ENCODE measurements at places on chromosomes 11 and 22. TPM values are rescaled to one million over a fixed set of nuclear protein-coding genes. Genes with fewer than 3 reads are reported as not detected.

DNA sequence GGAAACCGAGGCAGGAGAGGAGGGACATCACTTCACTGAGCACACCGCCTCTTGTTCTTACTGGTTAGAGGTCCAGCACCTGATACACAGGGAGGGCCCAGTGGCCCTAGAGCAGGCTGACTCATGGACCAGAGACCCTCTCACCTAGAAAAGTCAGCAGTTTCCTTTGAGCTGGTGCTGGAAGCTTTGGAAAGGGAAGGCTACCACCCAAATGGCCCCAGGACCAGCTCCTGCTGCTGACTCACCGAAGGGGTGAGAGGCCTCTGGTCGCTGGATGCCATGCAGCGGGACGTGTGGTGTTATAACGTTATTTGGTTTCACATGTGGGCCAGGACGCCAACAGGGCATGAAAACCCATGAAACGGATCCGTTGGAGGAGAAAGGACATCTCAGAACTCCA is 3.8 kb downstream of the NADSYN1 start:
- no peak for DNase-seq

- DNase-seq, result no peak
Measured at GRCh38 chr11:121241343-121242211, 51.0 kb upstream of the SC5D start.

Gene SEC14L6
- not detected for total RNA-seq

- DNase-seq, result no peak
Measured at GRCh38 chr22:48376428-48376827, 1451.2 kb downstream of the BRD1 start.

DNA sequence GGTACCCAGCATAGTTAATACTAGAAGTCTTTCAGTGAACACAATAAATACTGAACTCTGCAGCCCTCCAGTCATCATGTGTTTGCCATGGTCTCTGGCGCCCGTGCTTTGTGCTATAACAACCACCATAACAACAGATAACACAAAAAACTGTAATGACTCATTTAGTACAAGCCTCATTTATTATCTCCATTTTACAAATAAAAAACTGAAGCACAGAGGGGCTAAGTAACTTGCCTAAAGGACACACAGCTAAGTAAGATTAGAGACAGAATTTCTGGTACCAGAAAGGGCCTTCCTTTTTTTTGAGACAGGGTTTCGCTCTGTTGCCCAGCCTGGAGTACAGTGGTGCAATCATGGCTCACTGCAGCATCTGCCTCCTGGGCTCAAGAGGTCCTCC is 19.5 kb downstream of the RBFOX2 start:
- DNase-seq, result peak; percentile 63

Gene KRTAP5-10
- total RNA-seq, result not detected

DNA sequence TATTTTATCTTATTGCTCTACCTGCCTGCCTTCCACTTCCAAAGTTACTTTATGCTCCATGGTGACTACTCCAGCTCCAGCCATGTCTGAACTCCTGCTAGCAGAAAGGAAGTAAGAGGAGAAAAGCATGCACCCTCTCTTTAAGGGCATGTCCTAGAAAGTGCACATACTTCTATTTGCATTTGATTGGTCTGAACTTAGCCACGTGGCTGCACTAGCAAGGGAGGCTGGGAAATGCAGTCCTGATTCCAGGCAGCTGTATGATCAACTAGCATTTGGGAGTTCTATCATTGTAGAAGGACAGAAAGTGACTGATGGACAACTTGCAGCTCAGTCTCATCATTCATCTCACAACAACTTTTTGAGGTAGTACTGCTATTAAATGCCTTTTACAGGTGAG is 515.7 kb downstream of the BUD13 start:
- DNase-seq, result no peak

Gene BRD1
- total RNA-seq, result 10.8 TPM

Gene APOBEC3H
- not detected for total RNA-seq

Gene NELL1
- not detected for total RNA-seq

DNA sequence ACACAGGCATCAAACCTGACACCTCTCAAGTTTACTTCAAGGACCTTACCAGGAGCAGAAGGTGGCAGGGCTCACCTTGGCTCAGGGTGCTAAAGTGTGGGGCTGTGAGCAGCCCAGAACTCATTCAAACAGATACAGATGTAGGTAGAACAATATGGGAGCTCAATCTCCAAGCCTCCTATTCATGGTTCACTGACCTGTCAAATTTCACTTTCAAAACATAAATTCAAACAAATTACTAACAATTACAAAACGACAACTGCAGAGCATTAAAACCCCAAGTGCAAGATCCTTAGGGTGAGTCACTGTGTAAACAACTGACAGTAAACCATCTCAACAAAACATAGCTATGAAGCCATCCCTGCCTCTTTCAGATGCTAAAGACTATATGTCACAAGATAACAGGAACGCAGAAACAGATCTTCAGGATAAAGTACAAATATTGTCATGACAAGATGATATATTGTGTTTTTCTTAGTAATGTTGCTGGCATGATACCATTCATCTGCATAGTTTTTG is 303.5 kb upstream of the ANO3 start:
- DNase-seq, result peak; percentile 57

- DNase-seq, result no peak
Measured at GRCh38 chr11:106477776-106478175, 400.3 kb downstream of the AASDHPPT start.

Gene FOLH1
- not detected for total RNA-seq

- DNase-seq, result no peak
Measured at GRCh38 chr22:37746366-37747079, 49.7 kb downstream of the TRIOBP start.

DNA sequence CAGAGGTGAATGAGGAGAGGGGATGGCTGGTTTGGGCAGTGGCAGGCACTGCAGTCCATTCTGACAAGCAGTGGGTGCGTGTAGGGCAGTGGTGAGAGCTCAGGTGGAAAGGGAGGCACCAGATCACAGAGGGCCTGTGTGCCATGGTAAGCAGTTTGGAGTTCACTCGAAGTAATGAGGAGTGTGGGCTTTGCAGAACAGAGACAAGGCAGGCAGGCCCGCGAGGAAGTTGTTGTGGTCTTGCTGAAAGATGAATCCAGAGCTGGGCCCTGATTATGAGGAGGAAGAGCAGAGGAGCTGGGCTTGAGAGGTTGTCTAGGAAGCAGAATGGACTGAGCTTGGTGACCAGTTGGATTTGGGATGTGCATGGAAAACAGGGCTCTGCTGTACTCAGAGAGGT is 1.6 kb upstream of the DNAJB13 start:
- DNase-seq, result no peak

DNA sequence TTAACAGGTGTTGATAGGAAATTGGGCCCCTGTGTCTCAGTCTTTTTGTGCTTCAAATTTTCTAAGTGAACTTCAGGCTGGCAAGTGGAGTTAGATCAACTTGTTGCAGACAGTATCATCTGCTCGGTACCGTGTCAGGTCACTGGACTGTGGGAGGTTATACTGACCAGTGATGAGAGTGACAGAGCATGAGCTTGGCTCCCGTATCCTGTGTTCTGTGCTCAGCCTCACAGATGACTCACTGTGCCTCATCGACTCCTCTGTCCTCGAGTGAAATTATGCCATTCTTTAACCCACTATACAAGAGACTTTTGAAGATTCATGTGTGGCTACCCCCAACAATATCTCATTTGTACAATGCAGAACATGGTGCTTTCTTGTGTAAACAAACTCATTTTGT is 7.9 kb downstream of the GRAP2 start:
- peak; percentile 8 for DNase-seq

All from IMR-90 (cell line).